ENCODE measurements at places on chromosomes 2 and 18.
A peak's percentile ranks its signal among the peaks of the same experiment; 100 is the strongest.

- DNase-seq: no peak
Measured at GRCh38 chr2:205644018-205644417, 38.3 kb upstream of the NRP2 start.

GRCh38 chr2:188450732-188451483 lies 159.2 kb downstream of the GULP1 start:
- DNase-seq: peak; percentile 8

GRCh38 chr2:130355172-130355577 lies 681 bp upstream of the PTPN18 start:
- no peak for DNase-seq

GRCh38 chr2:240707043-240707756 lies 15.5 kb downstream of the AQP12A start:
- DNase-seq: no peak

- no peak for DNase-seq
Measured at GRCh38 chr18:52422985-52423601, 83.1 kb downstream of the DCC start.

- no peak for DNase-seq
Measured at GRCh38 chr18:50754297-50754696, 65.5 kb downstream of the MRO start.

- DNase-seq: no peak
Measured at GRCh38 chr2:46495231-46496030, 16.1 kb downstream of the TMEM247 start.
